ENCODE measurements at places on chromosomes 3 and 15. TPM values are rescaled to one million over a fixed set of nuclear protein-coding genes. Genes with fewer than 3 reads are reported as not detected.

Gene SLC9C1
- total RNA-seq, result not detected

Gene ARL14
- not detected for total RNA-seq

Gene EIF5A2
- total RNA-seq, result 6.7 TPM

Gene ELL3
- 5.1 TPM for total RNA-seq

Gene PPP1R14D
- 0.53 TPM for total RNA-seq

DNA sequence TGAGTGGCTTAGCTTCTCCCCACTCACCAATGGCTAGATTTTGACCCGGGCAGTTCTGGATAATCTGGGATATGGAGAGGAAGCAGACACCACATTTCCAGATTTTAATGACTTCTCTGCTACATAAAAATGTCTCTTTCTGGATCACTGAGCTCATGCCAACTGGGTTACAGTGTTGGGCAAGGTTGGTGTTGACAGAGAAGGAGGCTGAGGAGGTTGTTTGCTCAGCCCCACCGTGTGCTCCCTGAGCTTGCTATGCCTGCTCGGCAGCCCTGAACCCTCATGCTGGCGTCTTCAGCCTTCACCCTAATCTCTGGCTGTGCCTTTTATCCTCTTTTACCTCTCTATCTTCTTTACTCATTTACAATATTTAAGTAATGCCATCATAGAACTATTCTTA is 53.0 kb upstream of the KPNA4 start:
- no peak overlapping the region for H3K4me3 ChIP-seq
- no peaks in the 10 kb centered on the region for H3K27me3 ChIP-seq
- H3K4me1 ChIP-seq, result no peaks in the 10 kb centered on the region
- H3K27ac ChIP-seq, result no peak overlapping the region
- H3K36me3 ChIP-seq, result no peaks in the 10 kb centered on the region
- peak; percentile 45 for DNase-seq

DNA sequence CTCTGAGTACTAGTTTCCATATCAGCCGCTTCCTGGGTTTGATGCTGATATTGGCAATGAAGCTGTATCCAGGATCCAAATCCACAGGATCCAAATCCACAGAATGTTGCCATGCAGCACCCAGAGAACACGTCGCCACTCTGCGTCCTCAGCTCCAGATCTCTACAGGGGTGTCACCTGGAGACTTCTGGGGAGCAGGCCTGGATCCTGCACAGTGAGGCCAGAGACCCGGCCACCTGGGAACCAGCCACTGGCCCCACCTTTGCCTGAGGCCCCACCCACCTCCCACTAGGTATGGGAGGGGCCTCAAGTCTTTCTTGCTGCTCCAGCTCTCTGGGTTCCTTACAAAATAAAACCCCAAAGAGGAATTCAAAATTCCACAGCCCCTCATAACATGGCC is 123.9 kb downstream of the LRRK1 start:
- no peak overlapping the region for H3K27ac ChIP-seq
- no peak overlapping the region for H3K4me3 ChIP-seq
- no peaks in the 10 kb centered on the region for H3K27me3 ChIP-seq
- peaks cover 23% of the 10 kb centered on the region for H3K36me3 ChIP-seq
- H3K4me1 ChIP-seq, result peaks cover 5% of the 10 kb centered on the region
- DNase-seq, result no peak

DNA sequence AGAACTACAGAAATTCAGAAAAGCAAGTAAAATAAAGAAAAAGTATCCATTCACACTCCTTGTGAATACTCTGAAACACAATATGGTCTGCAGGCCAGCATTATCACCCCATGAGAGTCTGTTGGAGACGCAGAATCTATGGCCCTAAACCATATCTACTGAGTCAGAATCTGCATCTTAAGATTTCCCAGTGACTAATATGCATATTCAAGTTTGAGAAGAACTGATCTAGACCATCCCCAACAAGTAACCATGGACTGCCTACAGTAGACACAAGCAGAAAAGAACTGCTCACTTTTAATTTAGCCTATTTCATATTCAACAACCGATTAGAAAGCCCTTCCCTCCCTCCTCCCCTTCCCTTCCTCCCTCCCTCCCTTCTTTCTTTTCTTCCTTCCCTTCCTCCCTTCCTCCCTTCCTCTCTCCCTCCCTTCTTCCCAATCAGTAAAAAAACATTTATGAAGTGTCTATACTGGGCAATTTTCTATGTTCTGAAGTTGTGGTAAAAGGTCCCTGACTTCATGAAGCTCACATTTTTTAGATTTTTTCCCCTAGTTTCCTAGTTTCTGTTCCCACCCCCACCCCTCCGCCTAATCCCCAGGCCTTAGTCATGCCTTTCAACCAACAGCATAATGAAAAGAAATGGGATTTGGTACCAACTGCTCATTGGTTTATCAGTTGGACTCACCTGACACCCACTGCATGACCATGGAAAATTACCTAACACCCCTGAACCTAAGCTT is 125.2 kb downstream of the CNTN3 start:
- no peaks in the 10 kb centered on the region for H3K4me1 ChIP-seq
- H3K27ac ChIP-seq, result no peak overlapping the region
- H3K27me3 ChIP-seq, result no peaks in the 10 kb centered on the region
- DNase-seq, result no peak

DNA sequence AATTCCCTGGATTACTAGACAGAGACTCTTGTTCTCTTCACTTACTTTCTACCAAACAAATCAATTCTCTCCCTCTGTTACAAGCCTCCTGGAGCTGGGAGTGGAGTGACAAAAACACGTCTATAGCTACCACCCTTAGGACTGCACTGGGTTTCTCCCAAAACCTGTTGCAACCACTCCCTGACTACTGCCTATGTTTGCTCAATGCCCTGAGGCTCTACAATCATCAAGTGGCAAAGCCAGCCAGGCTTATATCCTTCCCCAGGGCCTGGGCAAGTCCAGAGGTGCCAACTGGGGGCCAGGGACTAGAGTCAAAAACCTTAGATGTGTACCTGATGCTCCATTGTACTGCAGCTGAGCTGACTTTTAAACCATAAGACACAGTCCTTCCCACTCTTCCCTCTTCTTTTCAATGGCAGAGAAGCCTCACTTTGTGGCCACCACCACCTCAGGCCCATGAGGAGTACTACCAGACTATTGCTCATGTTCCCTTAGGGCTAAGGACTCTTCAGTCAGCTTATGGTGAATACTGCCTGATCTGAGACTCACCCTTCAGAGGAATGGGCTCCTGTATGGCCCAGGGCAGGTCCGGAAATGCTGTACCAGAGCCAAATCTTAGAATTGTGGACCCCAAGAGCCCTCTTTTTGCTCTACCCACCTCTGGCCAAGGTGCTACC is 125.4 kb upstream of the PLCL2 start:
- H3K4me3 ChIP-seq, result no peak overlapping the region
- H3K4me1 ChIP-seq, result no peaks in the 10 kb centered on the region
- H3K36me3 ChIP-seq, result no peaks in the 10 kb centered on the region
- no peaks in the 10 kb centered on the region for H3K27me3 ChIP-seq
- no peak overlapping the region for H3K27ac ChIP-seq

- H3K36me3 ChIP-seq, result no peaks in the 10 kb centered on the region
- no peaks in the 10 kb centered on the region for H3K27me3 ChIP-seq
- H3K4me3 ChIP-seq, result no peak overlapping the region
- no peak overlapping the region for H3K27ac ChIP-seq
- DNase-seq, result no peak
Measured at GRCh38 chr3:99542767-99543518, 95.5 kb upstream of the COL8A1 start.

GRCh38 chr3:158493931-158494330 is 77.1 kb upstream of the MLF1 start:
- no peaks in the 10 kb centered on the region for H3K4me1 ChIP-seq
- H3K4me3 ChIP-seq, result no peak overlapping the region
- no peaks in the 10 kb centered on the region for H3K36me3 ChIP-seq
- H3K27ac ChIP-seq, result no peak overlapping the region
- H3K27me3 ChIP-seq, result no peaks in the 10 kb centered on the region

DNA sequence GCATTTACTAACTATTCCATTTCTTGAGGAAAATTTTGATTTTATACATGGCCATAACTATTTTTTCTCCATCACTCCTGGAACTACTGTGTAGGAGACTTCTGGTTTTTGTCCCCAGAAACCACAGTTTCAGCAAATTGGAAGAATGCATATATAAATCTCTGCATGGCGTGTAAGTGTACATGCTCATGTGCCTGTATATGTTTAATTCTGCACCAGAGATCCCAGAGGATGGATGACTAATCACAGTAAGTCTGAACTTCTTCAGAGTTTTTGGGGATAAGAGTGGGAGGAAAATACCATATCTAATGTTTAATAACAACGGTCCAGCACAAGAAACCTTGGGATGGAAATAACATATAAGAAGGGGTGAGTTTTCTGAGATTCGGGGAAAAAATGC is 10.9 kb upstream of the COL6A6 start:
- H3K27ac ChIP-seq, result no peak overlapping the region
- DNase-seq, result no peak
- no peaks in the 10 kb centered on the region for H3K27me3 ChIP-seq
- H3K4me1 ChIP-seq, result no peaks in the 10 kb centered on the region
- no peaks in the 10 kb centered on the region for H3K36me3 ChIP-seq

DNA sequence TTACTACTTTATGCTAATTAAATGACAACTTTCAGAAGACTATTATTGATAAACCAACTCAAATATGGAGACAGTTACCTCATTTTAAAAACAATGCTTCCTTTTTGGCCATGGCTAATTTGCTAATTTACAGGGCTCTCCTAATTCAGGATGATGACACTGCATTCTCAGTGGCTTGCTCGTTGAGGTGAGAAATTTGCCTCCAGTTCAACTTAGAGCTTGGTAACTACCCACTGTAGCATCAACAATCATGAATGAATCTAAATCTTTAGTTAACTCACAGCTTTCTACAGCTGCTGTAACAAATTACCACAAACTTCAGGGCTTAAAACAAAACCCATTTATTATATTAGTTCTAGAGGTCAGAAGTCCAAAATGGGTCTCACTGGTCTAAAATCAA is 14.0 kb downstream of the PBRM1 start:
- DNase-seq, result no peak
- no peak overlapping the region for H3K27ac ChIP-seq
- H3K27me3 ChIP-seq, result no peaks in the 10 kb centered on the region
- H3K4me1 ChIP-seq, result peaks cover 24% of the 10 kb centered on the region
- H3K36me3 ChIP-seq, result peaks cover 86% of the 10 kb centered on the region

GRCh38 chr3:147412261-147412916 is 3.2 kb downstream of the ZIC1 start:
- DNase-seq, result no peak
- H3K36me3 ChIP-seq, result no peaks in the 10 kb centered on the region
- H3K4me3 ChIP-seq, result no peak overlapping the region

DNA sequence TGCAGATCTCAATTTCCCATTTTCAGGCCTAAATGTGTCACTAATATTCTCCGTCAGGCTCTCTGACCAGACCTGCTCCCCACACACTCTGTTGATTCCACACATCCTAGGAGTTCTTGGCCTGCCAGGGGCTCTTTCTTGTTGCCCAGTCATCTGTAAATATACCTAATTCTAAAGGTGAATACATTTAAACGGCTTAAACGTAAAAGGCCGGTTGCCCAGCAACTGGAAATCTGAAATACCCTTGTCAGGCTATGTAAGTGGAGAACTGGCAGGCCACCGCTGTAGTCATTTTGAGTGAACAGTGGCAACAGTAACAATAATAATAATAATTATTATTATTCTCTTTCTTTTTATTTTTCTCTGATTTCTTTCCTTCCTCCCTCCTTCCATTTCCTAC is 302.7 kb downstream of the AGBL1 start:
- no peaks in the 10 kb centered on the region for H3K4me1 ChIP-seq
- no peaks in the 10 kb centered on the region for H3K27me3 ChIP-seq
- DNase-seq, result no peak
- no peaks in the 10 kb centered on the region for H3K36me3 ChIP-seq
- no peak overlapping the region for H3K4me3 ChIP-seq

DNA sequence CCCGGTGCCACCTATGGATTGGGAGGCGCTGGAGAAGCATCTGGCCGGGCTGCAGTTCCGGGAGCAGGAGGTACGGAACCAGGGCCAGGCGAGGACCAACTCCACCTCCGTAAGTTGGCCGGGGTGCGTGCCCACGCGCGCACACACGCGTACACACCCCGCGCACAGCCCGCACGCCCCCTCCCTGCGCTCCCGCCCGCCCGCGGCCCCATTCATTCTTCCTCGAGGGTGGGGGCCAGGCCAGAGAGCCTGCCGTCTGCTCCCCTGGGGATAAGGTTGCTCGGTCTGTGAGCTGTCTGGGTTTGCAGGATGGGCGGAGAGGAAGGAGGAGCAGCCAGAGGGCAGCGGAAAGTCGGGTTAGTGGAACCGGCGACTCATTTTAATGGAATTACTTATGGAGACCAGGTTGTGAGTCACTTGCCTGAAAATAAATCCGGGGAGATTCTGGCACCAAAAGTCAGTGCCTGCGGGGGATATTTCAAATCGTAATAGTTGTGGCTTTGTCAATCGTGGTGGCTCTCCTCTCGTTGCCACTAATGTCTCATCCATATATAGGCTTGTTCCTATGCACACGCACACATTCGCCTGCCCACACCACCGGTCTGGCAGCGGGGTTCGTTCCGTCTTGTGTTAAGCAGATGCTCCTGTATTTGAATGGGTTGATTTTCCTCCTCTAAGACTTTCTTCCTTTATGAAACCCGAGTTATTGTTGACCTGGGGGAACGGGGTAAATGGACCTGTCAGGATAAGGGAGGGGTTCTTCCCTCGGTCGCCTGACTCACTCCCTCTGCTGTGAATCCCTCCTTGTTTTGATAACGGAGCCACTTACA is 223.4 kb upstream of the IL12A start:
- no peaks in the 10 kb centered on the region for H3K36me3 ChIP-seq
- peak overlapping the region; percentile 74 for H3K4me3 ChIP-seq
